ENCODE measurements at places on chromosomes 1 and 21.

GRCh38 chr1:22841860-22842281, 130.8 kb downstream of the LACTBL1 start:
- no peak for DNase-seq
- no peaks in the 10 kb centered on the region for H3K36me3 ChIP-seq
- H3K4me3 ChIP-seq = no peak overlapping the region

- no peak overlapping the region for H3K27ac ChIP-seq
- H3K4me3 ChIP-seq = no peak overlapping the region
- H3K27me3 ChIP-seq = no peaks in the 10 kb centered on the region
- no peaks in the 10 kb centered on the region for H3K36me3 ChIP-seq
- no peaks in the 10 kb centered on the region for H3K4me1 ChIP-seq
Measured at GRCh38 chr1:20100632-20101355, 18.5 kb downstream of the PLA2G2D start.

DNA sequence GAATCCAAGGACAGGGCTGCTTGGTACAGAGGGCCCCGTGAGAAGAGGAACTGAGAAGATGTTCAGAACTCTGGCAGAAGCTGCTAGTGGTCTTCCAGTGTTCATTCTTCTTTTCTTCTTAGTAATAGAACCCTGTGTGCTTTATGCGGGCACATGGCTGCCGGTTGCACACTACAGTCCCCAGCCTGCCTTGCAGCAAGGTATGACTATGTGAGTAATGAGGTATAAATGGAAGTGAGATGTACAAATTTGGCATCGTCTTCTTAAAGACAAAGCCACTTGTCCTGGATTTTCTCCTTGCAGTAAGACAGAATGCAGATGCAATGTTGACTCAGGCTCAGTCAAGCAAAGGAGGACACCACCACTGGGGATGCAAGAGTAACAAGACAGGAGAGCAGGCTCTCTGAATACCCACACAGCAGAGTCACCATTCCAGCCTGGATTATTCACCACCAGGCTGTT, 15.0 kb upstream of the ATP1B1 start:
- H3K4me1 ChIP-seq = no peaks in the 10 kb centered on the region
- DNase-seq = no peak
- no peak overlapping the region for H3K4me3 ChIP-seq
- no peak overlapping the region for H3K27ac ChIP-seq
- no peaks in the 10 kb centered on the region for H3K36me3 ChIP-seq
- no peaks in the 10 kb centered on the region for H3K27me3 ChIP-seq

DNA sequence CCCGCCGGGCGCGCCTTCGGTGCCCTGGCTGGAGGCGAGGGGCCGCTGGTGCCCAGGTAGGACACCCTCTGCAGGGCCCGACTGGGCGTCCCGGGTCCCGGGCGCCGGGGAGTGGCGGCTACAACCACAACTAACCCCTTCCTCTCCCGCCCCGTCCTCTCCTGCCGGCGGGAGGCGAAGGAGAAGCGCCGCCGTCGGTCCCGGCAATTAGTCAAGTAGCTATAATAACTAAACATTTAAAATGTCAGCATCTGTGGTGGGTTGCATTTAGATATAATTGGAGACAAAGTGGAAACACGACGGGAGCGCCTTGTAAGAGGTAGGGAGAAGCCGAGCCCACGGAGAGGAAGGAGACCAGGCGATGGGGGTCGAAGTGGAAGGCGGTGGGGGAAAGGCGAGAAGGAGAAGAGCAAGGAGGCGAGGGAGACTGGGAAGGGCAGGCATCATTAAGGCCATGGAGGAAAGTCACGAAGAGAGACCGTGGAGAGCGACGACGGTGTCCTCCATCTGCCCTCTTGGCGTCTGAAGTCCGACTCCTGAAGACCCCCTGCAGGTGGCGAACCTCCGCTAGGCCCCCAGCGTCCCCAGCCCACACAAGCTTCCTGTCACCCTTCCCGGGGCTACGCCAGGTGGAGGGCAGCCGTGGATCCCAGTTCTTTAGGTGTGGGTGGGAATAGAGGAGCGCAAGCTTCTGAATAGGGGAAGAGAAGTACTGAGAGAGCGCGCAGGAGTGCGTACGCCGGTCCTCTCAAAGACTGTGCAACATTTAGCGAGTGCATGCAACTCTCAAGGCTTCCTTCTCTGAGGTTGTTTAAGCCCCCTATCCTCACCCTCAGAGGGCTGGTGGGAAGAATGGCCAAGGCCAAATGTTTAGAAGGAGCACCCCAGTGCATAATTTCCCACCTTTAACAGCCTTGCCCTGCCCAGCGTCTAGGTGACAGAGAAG, 1.6 kb downstream of the CNIH3 start:
- peaks cover 35% of the 10 kb centered on the region for H3K27me3 ChIP-seq
- no peak overlapping the region for H3K27ac ChIP-seq
- H3K4me3 ChIP-seq = no peak overlapping the region
- H3K36me3 ChIP-seq = no peaks in the 10 kb centered on the region
- H3K4me1 ChIP-seq = peaks cover 27% of the 10 kb centered on the region

Data from CD8-positive, alpha-beta memory T cell (primary cell).